COR-L47 (cell line): ENCODE measurements at places on chromosomes 12 and 14.

DNA sequence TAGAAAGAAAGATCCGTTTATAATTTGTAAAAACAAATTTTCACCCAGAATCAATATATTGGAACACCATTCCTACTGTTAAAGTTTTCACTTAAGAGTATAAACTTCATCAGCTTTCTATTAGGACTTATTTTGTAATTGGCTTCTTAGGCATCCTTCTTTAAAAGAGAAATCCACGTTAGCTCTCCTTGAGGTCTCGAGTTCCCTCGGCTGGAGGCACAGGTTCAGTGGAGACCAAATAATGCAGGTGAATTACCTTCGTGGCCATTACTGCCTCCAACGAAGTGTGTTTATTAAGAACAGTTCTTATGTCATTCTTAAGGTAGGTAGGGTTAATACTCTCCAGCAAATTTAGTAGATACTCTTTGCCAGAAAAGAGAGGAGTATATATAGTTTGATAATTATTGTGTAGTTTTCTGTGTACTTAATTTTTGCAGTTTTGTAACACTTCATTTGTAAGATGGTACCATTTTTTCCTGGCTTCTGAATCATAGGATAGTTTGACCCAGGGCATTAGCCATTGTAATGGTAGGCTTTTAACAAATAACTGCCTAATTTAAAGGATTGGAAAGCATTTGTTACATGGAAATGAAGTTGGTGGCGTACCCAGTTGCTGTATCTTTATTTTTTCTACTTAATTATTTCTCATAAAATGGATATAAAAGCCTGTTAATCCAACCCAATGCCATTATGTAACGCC lies 2.2 kb downstream of the CALM1 start:
- DNase-seq = no peak

GRCh38 chr12:30926243-30927221 lies at the start of gene TSPAN11:
TSPAN11 (plus strand) TSS chr12:30926748; CDS start chr12:30953992, 27,244 bp downstream.
- no peak for DNase-seq

DNA sequence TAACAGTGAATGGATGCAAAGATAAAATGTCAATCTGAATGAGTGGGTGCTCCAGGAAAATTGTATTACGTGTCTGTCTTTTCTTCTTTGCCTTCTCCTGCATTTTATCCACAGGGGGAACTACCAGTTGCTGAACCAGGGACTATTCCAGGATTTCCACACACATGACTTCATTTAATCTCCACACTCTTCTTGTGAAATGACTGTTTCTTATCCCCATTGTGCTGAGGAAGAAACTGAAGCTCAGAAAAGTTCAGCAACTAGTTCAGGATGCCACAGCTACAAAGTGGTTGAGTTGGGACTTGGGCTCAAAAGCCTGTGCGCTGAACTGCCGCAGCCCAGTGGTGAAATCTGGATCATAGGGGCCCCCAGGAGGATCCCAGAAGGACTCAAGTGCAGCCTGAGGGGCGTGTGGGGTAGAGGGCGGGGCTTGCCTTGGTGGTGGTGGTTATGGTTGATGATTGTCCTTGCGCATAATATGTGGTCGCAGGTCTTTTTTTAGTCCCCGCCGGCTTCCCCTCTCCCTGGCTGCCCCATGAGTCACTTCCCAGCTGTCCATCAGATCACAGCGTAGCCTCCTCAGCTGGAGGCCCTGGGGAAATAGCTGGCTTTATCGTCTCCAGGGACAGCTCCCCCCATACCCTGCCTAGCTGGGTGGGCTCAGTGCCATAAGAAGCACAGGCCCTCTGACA lies 235.2 kb upstream of the CRY1 start:
- no peak for DNase-seq

- DNase-seq = peak; percentile 18
These were observed 6.9 kb downstream of the TBC1D15 start for GRCh38 chr12:71846322-71846940.

- no peak for DNase-seq
These were observed 535.2 kb downstream of the BCL11B start for GRCh38 chr14:98736701-98737338.

DNA sequence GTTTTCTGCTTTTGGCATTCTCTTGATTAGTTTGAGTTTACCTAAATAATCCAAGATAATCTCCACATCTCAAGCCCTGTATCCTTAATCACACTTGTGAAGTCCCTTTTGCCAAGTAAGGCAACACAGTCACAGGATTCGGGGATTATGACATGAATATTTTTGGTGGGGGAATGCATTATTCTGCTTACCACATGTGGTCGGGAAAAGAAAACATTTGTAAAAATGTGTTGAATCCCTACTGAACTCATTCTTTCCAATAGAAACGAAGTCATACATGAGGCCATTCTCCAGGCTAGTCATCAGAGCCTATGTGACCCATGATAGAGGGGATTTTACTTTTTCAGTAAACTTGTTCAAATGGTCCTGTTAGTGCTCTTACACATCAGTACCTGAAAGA lies 58.5 kb upstream of the PRICKLE1 start:
- no peak for DNase-seq

- no peak for DNase-seq
These were observed 7.6 kb upstream of the CDC42BPB start for GRCh38 chr14:103064978-103065377.

DNA sequence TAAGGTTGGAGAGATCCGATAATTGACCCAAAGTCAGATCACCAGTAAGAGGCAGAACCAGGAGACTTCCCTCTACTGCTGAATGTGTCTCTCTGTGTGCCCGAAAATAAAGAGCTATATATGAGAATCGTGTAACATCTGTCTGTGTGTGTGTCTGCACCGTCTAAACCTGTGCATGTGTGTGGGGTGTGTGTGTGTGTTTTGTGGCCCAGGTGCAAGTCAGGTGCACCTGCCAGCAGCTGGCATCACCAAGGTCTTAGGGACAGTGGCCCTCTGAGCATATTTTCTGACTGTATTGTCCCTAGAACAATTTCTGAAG lies 24.7 kb upstream of the KRT78 start:
- DNase-seq = no peak

- DNase-seq = no peak
These were observed 48.3 kb upstream of the KCNMB4 start for GRCh38 chr12:70317781-70318180.
